ENCODE measurements at places on chromosomes 2 and 18.

DNA sequence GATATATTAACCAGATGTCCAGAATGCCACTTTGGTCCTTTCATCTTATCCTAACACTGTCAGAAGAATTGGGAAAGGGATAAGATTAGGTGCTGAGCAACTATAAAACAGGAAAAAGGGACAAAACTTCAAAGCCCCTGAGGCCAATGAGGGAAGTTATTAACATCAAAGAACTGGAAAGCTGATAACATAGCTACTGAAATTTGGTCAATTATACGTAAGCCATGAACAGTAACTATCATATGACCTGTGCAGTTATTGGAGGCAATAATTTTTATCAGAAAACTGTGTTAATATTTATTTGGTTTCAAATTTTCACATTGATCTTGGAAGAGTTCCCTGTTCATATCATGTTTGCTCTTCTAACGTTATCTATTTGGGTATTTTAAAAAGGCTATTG lies 2.6 kb upstream of the REG3A start:
- DNase-seq = no peak

GRCh38 chr2:29004755-29005154 lies 23.7 kb downstream of the TOGARAM2 start:
- DNase-seq = no peak

DNA sequence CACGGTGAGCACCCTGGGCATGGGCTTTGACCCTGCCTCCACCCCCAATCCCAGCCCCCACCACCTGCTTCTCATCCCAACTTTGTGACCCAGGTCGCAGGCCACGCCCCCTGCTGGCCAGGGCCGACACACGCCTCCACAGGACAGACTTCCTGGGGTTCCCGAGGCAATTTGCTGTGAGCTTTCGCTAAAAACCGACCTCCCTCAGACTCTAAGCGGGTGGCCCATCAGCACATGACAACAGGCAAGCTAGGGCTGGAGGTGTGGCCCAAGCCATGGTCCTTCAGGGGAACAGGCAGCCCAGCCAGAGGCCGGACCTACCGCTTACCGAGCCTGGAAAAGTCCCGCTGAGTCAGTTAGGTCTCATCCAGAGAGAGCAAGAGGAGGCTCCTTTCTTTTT lies 31.9 kb downstream of the C1QL2 start:
- DNase-seq = peak; percentile 49

DNA sequence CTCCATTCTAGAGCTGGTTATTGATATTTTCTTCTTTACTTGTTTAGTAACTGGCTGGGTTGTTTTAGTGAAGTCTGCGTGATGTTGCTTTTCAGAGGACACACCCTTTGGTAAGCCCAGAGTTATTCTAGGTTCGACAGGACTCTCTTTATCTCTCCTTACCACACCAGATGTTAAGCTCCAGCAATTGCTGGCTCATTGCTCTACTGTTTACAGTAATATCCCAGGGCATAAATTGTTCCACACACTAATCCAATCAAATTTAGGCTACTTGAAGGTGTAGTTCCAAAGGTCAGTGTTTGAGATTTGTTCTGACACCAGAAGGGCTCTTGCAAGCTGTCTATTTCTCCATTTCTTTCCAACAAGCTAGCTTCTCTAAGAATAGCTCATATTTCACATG lies 506.6 kb downstream of the NR4A2 start:
- DNase-seq = no peak

GRCh38 chr2:32981612-32982011 lies 34.9 kb downstream of the LTBP1 start:
- no peak for DNase-seq

DNA sequence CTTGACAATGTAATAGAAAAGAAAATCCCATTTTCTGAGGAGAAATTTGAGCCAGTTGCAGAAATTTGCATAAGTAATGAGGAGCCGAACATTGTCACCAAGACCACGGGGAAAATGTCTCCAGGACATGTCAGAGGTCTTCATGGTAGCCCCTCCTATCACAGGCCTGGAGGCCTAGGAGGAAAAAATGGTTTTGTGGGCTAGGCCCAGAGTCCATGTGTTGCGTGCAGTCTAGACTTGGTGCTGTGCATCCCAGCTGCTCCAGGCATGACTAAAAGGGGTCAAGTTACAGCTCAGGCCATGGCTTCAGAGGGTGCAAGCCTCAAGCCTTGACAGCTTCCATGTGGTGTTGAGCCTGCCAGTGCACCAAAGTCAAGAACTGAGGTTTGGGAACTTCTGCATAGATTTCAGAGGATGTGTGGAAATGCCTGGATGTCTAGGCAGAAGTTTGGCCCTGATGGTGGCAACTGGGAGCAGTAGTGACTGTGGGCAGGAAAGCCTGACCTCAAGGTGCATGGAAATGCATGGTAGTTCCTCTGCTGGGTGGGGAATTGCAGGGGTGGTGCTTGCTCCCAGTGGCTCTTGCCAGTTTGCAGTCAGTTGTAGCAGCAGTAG lies 41.9 kb upstream of the CCDC195 start:
- peak; percentile 7 for DNase-seq

DNA sequence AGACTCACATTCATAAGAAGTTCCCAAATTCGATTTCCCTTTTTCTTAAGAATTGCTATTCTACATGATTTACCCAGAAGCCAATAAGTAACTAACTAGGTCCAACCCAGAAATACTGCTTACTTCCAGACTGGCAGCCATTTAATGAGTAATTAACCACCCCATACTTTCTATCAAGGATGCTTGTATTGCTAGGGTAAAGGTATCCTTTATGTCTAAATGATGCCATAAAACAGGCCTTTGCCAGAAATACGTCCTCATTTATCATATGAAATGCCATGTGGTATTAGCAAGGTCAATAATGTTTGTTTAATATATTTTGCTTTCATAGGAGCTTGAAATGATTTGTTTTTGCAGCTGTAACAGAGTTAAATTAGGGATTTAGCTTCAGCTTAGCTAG lies 56.1 kb downstream of the PLEKHM3 start:
- DNase-seq = no peak
